Activated naive CD8-positive, alpha-beta T cell treated with anti-CD3 and anti-CD28 coated beads for 36 hours (primary cell): ENCODE measurements at places on chromosomes 4 and X. TPM values are rescaled to one million over a fixed set of nuclear protein-coding genes. Genes with fewer than 3 reads are reported as not detected.

DNA sequence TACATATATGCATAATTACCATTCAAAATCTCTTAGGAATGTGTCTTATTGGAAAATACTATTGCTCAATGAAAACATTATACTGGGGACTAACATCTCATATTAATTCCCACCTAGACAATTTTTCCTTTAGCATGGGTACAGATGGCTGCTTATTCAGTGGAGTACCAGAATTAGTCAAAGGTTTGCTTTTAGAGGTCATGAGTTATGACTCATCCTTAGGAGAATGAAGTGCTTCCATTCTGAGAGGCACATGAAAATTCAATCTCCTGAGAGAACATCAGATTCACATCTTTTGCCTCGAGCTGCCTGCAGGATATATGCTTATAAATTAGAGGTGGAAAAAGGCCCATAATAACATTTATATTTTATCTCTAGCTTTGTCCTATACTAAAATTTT is 378.0 kb upstream of the DMD start:
- no peaks in the 10 kb centered on the region for H3K4me1 ChIP-seq
- H3K36me3 ChIP-seq: no peaks in the 10 kb centered on the region
- H3K27ac ChIP-seq: no peak overlapping the region
- no peak overlapping the region for H3K4me3 ChIP-seq

GRCh38 chr4:140867356-140867755 is 111.2 kb upstream of the TBC1D9 start:
- H3K4me1 ChIP-seq: no peaks in the 10 kb centered on the region
- H3K27me3 ChIP-seq: no peaks in the 10 kb centered on the region
- no peaks in the 10 kb centered on the region for H3K36me3 ChIP-seq
- no peak for DNase-seq

DNA sequence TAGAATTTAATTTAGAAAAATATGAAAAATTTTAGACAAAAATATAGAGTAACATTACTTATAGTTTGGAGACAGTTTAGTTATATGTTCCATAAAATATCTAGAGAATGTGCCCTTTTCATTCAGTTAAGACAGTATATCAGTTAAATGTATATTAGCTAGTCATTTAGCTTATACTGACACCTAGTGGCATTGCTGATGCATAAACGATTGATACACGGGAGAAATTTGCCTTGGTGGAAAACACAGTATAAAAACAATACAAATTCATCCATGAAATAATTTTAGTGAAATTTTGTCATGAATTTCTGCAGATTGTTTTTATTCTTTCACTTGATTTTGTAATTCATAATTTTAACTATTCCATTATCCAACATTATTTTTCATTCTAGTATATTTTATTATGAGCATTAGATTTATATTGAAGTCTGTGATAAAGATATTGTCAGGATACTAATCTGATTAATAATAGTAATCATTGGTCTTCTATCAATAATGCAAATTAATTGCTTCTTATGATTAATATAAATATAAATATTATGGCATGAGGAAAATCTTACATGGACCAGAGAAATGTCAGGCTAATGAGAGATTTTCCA is 219.0 kb downstream of the TLL1 start:
- H3K36me3 ChIP-seq: no peaks in the 10 kb centered on the region
- no peaks in the 10 kb centered on the region for H3K4me1 ChIP-seq
- no peak overlapping the region for H3K27ac ChIP-seq
- DNase-seq: no peak

DNA sequence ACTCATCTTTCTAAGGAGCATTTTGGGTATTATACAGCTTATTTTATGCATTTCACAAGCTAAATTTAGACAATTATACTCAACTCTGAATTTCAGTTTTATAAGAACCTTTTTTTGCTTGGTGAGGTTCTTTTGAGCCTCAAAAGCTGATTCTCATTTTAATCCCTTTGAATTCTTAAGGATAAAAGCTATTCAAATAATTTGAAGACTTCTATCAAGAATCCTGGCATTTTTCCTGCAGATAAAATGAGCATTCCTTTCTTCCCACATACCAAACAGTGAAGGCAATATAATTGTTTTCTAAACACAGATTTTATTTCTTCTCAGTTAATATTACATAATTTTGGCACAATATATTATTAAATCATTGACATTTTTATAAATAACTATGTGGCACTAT is 118.4 kb upstream of the GPM6A start:
- H3K4me1 ChIP-seq: no peaks in the 10 kb centered on the region
- no peak overlapping the region for H3K4me3 ChIP-seq
- no peaks in the 10 kb centered on the region for H3K36me3 ChIP-seq
- no peak for DNase-seq
- H3K27me3 ChIP-seq: no peaks in the 10 kb centered on the region

DNA sequence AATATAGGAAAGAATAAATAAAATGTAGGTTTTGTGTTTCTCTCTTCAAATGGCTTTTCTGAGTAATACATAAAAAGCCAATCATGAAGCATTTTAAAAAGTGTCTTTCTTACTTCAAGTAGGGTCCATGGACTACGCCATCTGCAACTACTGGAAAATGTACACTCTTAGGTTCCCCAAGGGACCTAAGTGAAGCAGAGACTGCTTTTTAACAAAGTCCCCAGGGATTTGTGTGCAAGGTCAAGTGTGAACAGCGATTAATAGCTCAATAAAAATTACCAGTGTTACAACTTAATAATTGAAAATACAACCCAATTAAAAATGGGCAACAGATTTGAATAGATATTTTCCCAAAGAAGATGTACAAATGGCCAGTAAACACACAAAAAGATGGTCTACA is 84.9 kb downstream of the ARHGAP6 start:
- no peak overlapping the region for H3K27ac ChIP-seq
- H3K4me3 ChIP-seq: no peak overlapping the region
- H3K27me3 ChIP-seq: no peaks in the 10 kb centered on the region
- DNase-seq: no peak
- no peaks in the 10 kb centered on the region for H3K36me3 ChIP-seq

- no peaks in the 10 kb centered on the region for H3K27me3 ChIP-seq
- no peaks in the 10 kb centered on the region for H3K4me1 ChIP-seq
- no peak overlapping the region for H3K4me3 ChIP-seq
Observed at GRCh38 chrX:40383969-40384368, 196.8 kb upstream of the ATP6AP2 start.

MAGEB10 gene
- not detected for total RNA-seq

TRMT10A gene
- 8.8 TPM for total RNA-seq
